ENCODE measurements at places on chromosomes 1 and 21.

DNA sequence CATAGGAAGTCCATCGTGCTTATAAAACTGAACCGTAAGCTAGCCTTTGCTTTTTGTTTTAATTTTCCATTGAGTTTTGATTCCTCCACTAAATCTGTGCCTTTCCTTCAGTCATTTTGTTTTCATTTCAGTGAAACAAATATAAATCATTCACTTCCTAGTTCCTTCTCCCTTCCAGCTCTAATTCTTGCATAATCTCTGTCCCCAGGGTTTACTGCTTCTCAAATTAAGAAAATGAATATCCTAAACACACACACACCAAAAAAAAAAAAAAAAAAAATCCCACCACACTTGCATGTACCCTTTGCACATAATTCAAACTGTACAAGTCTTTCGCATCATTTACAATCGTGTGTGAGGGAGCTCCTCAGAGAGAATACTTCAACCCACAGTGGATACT, 6.8 kb downstream of the KCNH1 start:
- no peak for DNase-seq

DNA sequence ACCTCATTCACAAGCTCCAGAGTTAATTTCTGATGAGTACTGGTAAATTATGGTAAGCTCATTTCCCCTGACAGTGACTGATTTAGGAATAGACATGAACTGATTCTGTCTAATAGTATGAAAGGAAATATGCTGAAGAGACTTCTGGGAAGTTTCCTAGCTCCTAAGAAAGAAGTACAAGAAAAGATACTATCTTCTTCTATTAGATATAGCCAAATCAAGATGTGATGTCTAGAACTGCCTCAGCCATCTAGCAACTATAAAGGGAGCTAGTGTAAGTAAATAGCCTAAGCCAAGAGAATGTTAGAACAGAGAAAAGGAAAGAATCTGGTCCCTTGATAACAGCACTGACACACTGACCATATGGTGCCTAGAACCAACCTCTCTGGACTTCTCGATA, 10.7 kb upstream of the PHTF1 start:
- DNase-seq, result no peak

DNA sequence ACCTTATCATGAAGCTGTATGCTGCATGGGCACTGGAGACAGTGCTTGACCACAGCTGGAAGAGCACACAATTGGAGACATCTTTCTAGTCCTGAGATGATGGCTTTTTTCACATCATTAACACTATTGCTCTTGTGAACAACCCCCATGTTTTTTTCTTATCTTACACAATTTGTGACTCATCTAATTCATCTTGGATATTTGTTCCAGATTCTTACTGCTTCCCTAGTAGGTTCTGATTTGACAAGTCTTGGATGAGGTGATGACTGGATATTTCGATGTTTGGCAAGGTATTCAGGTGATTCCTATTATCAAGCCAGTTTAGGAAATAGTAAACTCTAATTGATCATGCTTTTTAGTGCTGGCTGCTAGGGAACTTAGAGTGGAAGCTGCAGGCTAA, 23.7 kb downstream of the HLX start:
- DNase-seq, result no peak

GRCh38 chr21:42220138-42220701, 1.3 kb downstream of the ABCG1 start:
- peak; percentile 73 for DNase-seq

DNA sequence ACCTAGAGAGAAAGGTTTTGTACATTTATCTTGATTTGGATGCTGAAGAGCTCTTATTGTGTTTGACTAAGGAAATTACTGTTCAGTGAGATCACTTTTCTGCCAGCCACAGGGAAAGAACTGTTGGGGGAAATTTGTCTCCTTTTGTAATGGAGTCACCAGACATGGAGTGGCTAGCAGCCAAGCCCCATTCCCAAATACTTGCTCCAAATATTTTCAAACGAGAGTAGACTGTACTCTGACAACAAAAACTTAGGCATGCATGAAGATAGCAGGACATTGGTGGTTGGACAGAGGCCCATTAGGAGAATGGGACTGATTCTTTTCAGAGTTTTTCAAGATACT, 21.1 kb downstream of the IPO9 start:
- DNase-seq, result peak; percentile 41

DNA sequence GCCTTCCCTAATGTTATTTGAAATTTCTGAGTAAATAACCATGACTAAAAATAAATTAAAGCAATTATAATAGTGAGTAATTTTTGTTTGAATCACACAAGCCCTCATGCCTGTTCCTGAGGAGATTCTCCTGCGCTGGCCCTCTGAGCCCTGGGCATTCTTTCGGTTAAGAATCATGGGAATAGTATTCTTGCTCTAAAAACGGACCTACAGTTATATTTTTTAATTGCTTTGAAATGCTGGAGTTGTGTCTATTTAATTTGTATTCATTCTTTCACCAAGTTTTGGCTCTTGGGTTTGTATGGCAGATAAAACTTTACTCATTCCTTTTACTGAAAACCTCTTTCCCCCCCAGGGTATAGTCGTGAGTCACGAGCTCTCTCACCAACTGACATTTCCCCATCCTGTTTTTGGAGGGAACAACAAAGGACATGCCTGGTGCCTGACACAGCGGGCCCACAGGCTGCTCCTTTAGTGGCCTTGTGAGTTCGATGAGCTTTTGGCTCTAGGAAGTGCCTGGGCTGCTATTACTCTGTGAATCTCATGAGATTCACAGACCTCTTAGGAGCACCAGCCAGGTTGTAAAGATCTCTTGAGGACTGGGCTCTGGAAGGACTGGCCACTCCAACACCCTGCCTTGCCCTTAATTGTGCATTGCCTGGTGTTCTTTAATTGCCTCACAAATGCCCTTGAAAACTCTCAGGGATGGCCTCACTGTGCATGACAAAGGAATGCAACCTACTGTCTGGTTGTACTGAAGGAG, 58.6 kb downstream of the DDR2 start:
- no peak for DNase-seq
